Activated CD4-positive, alpha-beta T cell treated with anti-CD3 and anti-CD28 coated beads for 48 hours (primary cell): ENCODE measurements at places on chromosomes 16 and 17.
A peak's percentile ranks its signal among the peaks of the same experiment; 100 is the strongest.

DNA sequence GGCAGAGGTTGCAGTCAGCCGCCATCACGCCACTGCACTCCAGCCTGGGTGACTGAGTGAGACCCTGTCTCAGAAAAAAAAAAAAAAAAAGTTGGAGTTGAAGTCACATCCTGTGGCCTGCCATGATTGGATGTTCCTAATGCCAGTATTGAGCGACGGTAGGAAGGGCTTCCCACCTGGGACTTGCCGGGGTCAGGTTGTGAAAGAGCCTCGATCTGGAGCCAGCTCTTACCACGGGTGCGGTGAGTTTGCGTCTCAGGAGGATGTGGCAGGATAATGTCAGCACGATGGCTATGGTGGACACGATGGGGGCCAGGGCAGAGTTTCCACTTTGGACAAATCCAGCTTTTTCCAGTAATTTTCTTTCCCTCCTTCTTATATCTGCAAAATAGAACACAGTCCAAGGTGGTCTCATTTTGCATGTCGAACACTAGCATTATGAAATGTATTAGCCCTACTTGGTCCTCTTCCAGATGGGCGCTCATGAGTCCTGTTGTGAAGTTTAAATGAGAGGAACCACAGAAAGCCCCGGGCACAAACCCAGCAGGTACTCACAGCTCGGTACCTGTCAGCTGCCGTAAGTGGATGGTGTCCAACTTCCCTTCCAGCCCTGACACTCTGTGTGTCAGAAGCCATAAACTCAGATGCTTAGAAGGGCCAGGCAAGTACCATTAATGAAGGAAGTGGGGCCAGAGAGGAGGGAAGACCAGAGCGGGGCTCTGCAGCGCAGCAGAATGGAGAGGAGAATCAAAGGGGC is 22.2 kb downstream of the ABCC12 start:
- no peak for DNase-seq

DNA sequence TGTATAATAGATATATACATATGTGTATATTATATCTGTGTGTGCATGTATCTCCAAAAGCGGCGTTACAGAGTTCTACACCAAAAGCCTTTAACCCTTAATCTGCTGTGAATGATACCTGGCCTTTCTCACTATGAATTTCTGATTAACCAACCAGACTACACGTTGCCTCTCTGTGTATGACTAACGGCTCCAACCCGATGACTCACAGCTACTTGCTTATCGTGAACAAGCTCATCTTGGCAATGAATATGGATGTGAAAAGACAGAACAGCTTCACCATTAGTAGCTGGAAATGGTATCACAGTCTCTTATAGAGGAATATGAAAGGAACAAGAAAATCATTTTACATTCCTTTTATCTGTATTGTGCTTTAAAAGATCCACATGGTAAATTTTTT is 23.8 kb upstream of the ARHGAP44 start:
- peak; percentile 6 for DNase-seq

- DNase-seq: no peak
These were observed 10.8 kb upstream of the ADGRG1 start for GRCh38 chr16:57617604-57618111.

GRCh38 chr17:82534401-82534812 is 14.9 kb downstream of the FOXK2 start:
- DNase-seq: no peak

DNA sequence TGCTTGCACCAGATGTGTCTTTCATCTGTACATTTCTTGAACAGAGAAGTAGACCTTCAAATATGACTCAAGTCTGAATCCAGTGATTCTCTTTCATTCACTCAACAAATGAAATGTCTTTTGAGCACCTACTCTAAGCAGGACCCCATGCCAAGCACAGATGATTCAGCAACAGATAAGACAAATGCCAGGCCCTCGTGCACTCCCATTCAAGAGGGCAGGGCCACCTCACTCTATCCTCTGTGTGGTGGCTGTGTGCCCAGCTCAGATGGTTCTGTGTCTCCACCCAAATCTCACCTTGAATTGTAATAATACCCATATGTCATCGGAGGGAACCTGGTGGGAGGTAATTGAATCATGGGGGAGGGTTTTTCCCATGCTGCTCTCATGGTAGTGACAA is 74.1 kb upstream of the NKD1 start:
- DNase-seq: peak; percentile 58
